ENCODE measurements at places on chromosomes 3 and 15.

GRCh38 chr3:18425641-18426257 lies 610 bp upstream of the SATB1 start:
- DNase-seq: peak; percentile 53

GRCh38 chr3:88180398-88180999 lies 30.7 kb downstream of the C3orf38 start:
- no peak for DNase-seq

DNA sequence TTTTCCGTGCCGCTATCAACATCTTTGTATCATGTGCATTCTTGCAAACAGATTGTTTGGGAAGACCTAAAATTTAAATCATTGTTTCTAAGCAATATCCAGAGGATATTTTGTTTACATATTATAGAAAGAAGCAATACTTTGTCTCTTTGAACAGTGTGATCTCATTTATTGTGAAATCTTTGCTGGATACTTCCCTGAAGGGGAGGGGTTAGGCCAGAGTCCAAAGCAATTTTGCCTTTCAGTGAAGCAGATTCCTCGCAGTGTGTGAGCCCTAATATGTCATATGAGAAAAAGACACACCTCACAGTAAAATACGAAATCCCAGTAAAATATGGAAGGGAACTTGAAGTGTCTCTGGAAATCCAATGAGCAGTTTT lies 158.7 kb upstream of the SLCO3A1 start:
- peak; percentile 64 for DNase-seq

GRCh38 chr3:72255791-72256559 lies 471.0 kb upstream of the PROK2 start:
- peak; percentile 54 for DNase-seq

DNA sequence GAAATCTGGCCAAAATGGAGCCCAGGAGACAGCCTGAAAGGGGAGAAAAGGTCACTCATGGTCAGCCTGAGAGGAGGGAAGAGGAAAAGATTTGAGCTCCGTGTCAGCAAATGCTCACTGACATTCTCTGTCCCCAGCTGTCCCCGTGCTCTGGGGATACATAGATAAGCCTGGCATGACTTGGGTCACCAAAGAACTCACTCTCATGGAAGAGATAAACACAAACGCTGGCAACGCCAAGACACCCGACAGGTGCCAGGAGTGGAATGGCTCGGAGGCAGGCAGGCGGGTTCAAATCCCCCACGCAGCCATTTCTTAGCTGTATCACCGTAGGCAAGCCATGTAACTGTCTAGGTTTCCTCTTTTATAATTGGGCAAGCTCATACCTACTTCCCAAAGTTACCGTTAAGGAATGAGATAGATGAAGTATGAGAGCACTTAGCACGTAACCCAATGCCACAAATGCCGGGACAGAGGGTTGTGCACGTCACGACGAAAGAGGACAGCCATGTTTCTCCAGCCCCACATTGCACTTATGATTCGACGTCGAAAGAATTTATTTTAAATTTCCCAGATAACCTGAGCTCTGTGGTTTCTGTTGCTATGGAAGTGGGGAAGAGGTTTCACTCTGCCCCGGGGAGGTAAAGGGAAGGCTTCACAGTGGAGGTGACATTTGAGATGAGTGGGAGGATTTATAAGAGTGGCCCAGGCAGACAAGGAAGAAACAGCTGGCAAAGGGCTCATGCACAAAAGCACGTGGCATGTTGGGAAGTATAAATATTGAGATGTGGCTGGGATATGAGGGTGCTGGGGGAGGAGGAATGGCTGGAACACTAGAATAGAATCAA lies 41.4 kb upstream of the TSEN2 start:
- DNase-seq: no peak

- no peak for DNase-seq
Observed at GRCh38 chr15:68409736-68410370, 22.1 kb downstream of the ITGA11 start.

- no peak for DNase-seq
Observed at GRCh38 chr3:127015282-127016042, 32.5 kb downstream of the PLXNA1 start.

DNA sequence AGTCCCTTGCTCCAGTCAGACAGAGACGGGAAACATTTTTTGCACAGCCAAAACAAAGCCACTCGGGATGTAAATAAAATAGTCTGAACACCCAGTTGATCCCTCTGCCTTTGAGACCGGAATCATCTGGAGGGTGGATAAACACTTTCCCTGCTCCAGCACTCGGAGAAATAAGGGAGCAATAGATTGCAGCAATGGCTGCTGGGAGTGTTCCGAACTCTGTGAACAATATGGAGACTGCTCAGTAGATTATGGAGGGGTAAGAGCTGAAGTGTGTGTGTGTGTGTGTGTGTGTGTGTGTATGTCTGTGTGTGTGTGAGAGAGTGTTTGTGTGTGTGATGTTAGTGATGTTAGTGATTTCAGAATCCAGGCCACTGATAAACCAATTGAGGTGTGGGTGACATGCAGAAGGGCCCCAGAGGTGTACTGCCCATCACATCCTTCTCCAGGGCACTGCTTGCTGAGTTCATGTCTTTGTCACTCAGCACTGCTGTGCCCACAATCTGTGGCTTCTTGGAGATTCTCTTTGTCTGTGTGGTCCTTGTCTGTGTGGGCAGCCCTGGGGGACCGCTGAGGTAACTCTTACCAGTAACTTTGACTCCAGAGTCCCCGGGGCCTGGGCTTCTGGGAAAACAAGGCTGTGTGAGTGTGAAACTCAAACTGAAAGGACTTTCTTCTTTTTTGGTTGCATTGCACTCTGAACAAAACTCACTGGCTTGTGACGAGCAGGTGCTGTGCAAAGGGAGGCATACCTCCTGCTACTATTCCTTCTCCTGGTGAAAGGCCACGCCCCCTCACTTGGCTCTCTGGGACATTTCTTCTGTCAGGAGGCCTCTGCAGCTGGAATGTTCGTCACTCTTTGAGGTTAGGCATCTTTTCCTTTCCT lies 23.0 kb downstream of the CRYGS start:
- no peak for DNase-seq

GRCh38 chr3:115113367-115113766 lies 33.7 kb downstream of the ZBTB20 start:
- no peak for DNase-seq
